ENCODE measurements at places on chromosomes 7 and 10.

- DNase-seq, result no peak
Measured at GRCh38 chr10:71005337-71006305, 117.3 kb upstream of the PCBD1 start.

DNA sequence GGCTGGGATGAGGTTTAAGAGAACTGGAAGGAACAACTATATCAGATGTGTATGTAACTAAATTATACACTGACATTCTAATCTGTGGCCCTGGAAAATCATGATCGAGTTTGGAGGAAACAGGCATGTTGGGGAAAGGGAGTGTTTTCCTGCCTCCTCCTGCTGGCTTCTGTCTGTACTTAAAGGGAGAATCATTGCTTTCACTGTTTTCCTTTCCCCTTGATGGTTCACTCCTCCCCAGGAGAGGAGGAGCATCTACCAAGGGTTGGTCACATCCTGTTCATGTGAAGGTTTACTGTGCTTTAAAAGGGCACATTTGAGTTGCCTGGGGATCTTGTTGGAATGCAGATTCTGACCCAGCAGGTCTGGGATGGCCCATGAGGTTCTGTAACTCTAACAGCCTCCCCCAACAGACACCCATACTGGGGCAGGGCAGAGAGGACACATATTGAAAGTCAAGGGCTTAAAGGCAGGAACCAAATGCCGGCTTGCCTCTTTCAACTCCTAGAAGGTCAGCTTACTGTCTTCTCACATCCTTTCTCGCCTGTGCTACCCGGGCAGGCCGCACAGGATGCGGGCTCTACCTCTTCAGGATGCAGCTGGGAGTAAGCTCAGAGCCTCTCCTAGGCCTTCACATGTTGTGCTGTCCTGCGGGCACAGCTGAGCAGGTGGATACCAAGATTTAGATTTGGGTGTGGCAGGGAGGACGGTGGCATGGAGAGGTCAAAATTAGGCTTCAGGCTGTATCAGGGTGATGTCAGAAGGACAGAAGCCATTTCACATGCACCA lies 694.8 kb downstream of the KCNMA1 start:
- no peak for DNase-seq

DNA sequence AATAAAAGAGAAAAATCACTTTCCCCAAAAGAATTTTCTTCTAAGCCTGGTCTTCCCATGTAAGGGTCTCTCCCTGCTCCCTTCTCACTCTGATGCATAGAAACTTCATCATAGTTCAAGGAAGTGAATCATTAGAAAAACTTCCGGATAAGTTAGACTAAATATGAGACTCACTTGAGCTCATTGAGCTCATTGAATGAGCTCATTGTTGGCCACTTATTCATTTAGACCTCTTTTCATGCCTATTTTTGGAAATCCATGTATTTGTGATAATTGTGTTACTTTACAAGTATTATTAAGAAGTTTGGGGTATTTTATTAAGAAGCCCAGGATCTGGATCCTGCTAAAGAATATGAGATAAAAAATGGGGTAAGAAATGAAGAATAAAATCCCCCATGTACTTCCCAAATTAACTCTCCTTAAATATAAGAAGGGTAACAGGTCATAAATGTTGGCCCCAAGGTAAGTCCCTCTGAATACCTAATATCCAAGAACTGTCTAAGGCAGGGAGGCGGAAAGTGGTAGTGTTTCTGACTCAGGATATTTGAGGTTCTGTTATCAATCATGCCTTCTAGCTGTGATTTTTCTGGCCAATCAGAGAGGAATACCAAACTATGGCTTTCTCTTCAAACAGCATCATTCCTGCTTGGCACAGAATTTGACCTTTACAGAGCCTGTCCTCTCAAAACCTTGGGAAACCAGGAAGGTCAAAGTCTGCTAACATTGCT lies 236.5 kb upstream of the PTN start:
- DNase-seq, result peak; percentile 66

DNA sequence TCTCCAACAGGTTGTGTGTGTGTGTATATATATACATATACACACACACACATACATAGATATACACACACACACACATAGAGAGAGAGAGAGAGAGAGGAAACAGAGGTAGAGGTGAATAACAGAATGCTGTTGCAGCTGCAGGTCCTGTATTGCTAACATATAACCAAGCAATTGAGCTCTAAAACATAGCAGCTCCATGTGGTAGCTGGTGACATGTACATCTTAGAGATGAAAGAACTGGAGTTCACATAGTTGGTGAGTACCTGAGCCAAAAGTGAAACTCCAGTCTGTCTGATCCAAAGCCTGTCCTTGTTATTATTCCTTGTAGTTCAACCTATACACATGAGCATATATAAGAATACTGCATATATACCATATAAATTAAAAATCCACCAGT lies 152.9 kb upstream of the CSTF2T start:
- DNase-seq, result no peak

- DNase-seq, result no peak
Measured at GRCh38 chr10:52348037-52348564, 34.0 kb downstream of the DKK1 start.

DNA sequence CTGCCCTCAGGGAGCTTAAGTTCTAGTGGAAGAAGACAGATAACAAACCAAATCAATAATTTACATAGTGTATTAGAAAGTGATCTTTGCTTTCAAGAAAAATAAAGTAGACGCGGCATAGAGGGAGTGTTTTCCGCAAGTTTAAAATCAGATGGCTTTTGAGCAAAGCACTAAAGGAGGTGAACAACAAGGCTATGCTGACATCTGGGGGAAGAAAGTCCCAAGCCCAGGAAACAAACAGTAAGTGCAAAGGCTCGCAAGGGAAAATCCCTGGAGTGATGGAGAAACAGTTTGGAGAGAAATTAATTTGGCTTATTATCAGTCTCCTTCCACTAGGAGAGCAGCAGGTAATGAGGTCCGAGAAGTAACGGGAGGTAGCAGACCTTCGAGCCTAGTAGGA lies 1.9 kb upstream of the CNNM2 start:
- no peak for DNase-seq

- no peak for DNase-seq
Measured at GRCh38 chr7:45696476-45696875, 122.3 kb downstream of the ADCY1 start.

- no peak for DNase-seq
Measured at GRCh38 chr10:89805599-89806013, 104.2 kb downstream of the KIF20B start.

DNA sequence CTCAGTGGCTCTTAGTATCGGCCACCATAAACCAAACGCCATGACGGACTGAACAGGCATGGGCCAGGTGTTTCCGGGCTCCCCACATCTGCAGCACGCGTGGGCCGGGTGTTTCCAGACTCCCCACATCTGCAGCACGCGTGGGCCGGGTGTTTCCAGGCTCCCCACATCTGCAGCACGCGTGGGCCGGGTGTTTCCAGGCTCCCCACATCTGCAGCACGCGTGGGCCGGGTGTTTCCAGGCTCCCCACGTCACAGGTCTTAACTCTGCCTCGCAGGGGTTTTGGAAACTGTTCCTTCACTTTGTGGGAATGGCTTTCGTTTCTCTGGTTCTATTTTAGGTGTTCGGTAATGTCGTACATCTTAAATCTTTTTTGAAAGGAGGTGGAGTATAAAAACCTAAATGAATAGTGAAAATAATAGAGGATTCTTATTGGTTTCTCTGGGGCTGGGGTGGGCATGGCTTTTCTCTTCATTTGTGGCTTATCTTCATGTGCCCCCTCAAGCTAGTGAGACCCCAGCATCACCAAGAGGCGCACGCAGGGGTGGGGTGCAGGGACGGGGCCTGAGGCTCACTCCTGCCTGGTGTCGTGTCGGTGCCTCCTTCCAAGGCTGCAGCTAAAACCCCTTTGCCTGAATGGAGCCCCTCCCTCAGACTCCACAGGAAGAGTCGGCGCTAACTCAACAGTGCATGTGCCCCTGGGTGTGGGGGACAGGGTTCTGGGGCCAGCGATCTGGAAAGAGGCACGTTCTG lies 126.3 kb downstream of the WDR37 start:
- no peak for DNase-seq

DNA sequence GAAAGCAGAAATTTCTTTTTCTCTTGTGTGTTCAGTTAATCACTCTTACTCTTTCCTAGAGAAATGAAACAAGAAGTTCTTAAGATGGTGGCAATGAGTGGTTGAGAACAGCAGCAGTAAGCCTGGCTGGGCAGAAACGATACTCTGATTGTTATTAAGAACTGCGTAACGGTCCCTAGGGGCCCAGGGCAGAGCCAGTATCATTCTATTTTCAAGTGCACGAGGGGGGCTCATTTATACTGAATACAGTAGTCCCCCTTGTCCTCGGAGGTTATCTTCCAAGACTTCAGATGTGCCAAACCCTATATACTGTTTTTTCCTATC lies 64.9 kb downstream of the EEPD1 start:
- DNase-seq, result no peak

DNA sequence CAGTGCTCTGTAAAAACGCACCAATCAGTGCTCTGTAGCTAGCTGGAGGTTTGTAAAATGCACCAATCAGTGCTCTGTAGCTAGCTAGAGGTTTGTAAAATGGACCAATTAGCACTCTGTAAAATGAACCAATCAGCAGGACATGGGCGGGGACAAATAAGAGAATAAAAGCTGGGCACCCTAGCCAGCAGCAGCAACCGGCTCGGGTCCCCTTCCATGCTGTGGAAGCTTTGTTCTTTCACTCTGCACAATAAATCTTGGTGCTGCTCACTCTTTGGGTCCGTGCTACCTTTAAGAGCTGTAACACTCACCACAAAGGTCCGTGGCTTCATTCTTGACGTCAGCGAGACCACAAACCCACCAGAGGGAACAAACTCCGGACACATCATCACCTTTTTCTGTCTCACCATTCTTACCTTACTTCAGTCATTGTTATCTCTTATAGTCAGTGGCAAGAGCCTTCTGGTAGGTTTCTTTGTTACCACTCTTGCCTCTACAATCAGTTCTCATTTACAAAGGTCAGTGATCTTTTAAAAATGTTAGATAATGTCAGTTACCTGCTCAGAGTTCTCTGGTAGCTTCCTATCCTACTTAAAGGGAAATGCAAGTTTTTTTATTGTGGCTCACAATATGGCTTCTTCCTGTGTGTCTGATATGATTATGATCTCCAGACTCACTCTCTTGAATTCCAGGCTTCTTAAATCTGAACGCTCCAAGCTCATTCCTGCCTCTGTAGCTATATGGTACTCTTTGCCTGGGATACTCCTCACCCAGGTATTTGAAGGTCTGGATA lies 4.5 kb downstream of the STAM start:
- DNase-seq, result no peak

- no peak for DNase-seq
Measured at GRCh38 chr10:70981171-70981836, 92.9 kb upstream of the PCBD1 start.

All from SJSA1 (cell line).